Bronchial epithelial cell (primary cell): ENCODE measurements at places on chromosomes 6 and 20.

DNA sequence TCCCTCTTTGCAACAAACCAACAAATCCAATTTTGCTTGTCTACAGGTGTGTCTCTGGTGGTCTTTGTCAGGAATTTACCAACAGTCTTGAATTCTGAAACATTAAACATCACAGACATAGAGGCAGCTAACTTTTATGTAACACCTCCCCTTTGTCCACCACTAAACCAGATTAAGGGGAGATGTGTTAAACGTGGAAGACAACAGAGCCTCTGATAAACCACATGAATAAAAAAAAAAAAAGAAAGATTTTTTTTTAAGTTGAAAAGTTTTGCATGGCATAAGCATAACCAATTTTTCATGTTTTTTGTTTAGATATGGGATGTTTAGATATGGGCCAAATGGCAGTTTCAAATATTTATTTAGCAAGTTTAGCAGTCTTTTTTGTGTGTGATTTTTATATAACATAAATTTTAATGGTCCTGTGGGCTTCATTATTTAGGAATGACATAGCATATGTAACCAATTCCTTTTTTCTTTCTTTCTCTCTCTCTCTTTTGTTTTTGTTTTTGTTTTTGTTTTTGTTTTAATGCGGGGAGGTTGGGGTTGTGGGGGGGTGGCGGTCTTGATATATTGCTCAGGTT lies 60.7 kb upstream of the BTN3A2 start:
- no peak for DNase-seq

DNA sequence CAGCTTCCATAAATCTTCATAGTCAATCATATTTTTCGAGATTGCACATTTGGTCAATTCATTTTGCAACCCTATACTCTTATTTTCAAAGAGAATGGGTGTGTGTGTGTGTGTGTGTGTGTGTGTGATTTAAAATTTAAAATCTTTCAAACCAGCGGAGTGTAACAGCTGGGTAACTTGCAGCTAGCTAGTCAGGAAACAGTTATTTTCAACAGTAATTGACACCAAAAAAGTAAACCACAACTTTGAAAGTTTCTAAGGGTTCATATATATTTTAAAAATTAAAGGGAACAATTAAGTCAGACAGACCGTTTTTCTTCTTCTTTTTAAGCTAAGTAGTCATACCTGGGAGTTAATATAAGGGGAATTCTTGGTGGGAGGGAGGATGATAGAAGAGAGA lies 57.0 kb downstream of the PRR18 start:
- no peak for DNase-seq

DNA sequence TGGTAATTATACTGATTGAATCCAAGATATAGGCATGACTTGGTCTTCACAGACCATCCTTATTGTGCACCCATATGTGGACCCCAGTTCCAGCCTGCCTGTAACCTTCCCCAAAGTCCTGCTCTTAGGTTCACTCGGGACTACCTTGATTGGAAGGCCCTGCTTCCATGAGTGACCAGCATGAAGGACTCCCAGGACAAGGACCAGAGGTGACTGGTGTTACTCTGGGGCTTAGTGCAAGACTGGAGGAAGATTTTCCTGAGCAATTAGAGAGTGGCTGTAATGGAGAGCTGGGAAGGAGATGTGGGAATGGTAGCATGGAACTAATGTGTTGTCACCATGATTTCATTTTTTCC lies 15.1 kb downstream of the BRD2 start:
- no peak for DNase-seq

DNA sequence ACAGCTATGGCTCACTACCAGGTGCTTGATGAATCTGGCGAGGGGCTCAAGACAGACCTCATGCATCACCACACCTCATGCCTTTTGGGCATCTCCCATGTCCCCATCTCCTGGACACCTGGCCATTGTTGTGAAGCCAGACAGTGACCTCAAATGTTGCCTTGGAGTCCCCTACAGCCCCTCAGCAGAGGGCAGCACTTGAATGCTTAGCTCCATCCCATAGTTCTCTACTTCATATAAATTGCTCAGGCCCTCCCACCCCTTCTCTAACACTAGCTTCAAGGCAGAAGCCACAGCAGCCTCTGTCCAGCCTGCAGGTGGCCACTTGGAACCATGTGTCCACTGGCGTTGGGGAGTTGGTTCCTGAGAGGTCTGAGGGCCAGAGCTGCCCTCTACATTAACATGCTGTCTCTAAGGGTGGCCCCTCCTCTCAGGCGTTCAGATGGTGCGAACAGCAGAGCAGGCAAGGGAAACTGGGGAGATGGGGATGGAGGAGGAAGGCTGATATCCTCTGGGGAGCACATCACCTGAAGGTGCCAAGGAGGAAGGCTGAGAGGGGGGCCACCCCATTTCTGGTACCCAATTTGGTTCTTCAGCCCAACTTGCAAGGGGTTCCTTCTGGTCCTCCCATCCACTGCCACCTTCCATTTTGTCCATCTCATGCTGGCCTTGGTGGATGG lies 31.3 kb downstream of the MOCS1 start:
- no peak for DNase-seq

GRCh38 chr6:68635706-68636513 lies 828 bp downstream of the ADGRB3 start:
- no peak for DNase-seq

DNA sequence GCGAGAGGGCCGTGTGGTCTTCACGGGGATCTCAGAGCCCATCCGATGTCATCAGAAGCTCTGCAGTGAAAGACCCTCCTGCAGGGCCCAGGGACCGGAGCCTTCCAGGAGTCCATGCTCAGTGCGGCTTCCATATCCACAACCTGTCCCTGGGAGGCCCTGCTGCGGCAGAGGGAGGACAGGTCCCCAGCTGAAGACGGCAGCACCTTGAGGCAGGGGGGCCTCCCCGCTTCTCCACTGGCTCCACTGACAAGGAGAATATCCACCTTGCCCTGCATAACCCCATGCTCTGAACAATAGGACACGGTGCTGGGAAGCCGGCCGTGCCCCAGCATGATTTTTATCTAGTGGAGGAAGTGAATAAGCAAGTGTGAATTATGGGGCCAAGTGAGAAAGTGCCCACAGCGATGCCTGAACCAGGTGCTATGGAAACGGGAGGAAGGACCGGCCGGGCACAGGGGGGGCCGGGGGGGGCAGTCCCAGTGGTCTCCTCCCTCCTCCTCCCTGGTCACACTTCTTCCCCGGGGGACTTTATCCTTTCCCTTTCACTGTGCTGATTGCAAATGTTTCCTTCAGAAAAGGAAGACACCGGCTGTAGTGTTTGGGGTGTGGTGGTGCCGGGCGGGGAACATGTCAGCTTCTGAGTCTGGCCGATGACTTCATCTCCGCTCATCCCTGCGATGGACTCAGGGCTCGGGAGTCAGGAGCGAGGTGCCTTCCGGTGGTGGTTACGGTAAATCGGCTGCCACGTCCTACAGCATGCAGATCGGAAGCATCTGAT lies 225.1 kb downstream of the ERMARD start:
- peak; percentile 96 for DNase-seq

DNA sequence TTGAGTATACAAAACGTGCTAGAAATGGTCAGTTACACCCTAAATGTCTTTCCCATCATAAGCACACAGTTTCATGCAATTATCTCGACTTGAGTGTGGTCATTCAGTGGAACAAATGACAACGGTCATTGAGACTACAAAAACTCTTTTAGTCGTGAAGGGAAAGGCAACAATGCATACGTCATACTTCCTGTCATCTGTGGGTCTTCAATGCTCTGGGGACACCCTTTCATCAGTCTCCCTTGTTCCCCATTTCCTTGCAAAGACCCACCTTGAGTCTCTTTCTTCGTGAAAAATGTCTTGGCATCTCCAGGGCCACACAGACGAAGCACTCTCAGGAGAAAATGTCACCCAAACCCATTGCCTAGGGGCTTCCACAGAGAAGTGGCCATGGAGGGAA lies 238.5 kb downstream of the GMPR start:
- DNase-seq = no peak

- no peak for DNase-seq
These were observed 12.7 kb upstream of the ME1 start for GRCh38 chr6:83443516-83443915.
